GM23248 (cell line): ENCODE measurements at places on chromosomes 3 and 15. TPM values are rescaled to one million over a fixed set of nuclear protein-coding genes. Genes with fewer than 3 reads are reported as not detected.

DNA sequence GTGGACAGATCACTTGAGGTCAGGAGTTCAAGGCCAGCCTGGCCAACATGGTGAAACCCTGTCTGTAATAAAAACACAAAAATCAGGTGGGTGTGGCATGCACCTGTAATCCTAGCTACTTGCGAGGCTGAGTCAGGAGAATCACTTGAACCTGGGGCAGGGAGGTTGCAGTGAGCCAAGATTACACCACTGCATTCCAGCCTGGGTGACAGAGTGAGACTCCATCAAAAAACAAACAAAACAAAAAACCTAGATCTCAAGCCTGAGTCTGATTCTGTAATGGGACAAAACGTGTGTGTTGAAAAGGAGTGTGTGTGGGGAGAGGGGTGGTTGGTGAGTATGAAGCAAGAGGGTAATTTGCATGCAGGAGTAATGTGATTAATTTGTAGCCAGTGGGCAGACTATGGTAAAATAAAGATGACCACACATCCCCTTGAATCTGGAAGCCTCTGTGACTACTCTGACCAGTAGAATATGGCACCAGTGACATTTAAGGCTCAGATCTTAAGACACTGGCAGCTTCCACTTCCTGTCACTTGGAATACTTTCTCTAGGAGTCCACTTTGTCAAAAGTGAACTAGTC, 18.4 kb upstream of the OPA1 start:
- no peak overlapping the region for H3K27ac ChIP-seq
- no peaks in the 10 kb centered on the region for H3K36me3 ChIP-seq
- H3K4me3 ChIP-seq: no peak overlapping the region
- peaks cover 10% of the 10 kb centered on the region for H3K27me3 ChIP-seq
- DNase-seq: no peak

DNA sequence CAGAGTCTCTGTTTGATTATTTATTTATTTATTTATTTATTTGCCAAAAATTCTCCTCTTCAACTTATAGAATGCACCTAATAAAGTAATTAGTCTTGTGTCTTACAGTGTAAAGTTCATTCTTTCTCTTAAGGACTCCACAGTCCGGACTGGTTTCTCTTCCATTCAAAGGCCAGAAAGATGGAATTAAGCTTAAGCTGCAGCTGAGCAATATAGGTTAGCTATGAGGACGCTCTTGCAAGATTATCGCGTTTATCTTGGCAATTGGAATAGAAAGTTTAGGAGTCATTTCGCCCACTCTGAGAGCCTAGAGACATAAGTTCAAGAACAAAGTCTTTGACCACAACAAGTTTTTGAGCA, 15.0 kb downstream of the TAGLN3 start:
- H3K4me3 ChIP-seq: no peak overlapping the region
- no peaks in the 10 kb centered on the region for H3K36me3 ChIP-seq
- H3K4me1 ChIP-seq: peaks cover 3% of the 10 kb centered on the region; the same call in 1 of the 2 replicates
- H3K27me3 ChIP-seq: no peaks in the 10 kb centered on the region
- DNase-seq: no peak

GRCh38 chr3:128804017-128804810, 75.2 kb upstream of the ACAD9 start:
- H3K36me3 ChIP-seq: peaks cover 17% of the 10 kb centered on the region
- peak; percentile 47 for DNase-seq
- no peaks in the 10 kb centered on the region for H3K27me3 ChIP-seq
- H3K4me3 ChIP-seq: peak overlapping the region; percentile 19; the same call in 1 of the 2 replicates
- H3K27ac ChIP-seq: 0 out of 2 replicates have a peak overlapping the region, but pooled peaks have one; percentile 12

DNA sequence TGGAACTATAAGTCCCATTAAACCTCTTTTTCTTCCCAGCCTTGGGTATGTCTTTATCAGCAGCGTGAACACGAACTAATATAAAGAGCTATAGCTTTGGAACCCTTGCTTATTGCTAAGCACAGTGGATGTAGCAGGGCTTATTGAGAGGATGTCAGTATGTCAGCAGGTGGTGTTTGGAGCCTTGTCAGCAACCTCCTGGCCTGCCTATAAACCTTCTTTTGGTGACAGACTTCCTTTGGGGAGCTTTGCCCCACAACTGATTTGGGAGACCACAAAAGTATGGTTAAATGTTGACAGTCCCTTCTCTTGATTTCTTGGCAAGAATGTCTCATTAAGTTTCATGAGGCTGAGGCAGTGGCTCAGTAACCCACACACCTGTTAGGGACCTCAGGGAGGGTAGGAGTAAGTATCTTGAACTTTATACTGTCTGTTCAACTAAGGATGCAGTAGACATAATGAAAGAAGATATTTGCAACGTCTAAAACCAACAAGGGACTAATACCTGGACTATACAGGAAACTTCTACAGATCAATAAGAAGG, 14.8 kb downstream of the CCNDBP1 start:
- peaks cover 10% of the 10 kb centered on the region for H3K36me3 ChIP-seq
- H3K27ac ChIP-seq: no peak overlapping the region
- no peak for DNase-seq
- H3K4me1 ChIP-seq: no peaks in the 10 kb centered on the region

GRCh38 chr15:22265970-22266369, 185.6 kb downstream of the OR4M2 start:
- H3K4me1 ChIP-seq: no peaks in the 10 kb centered on the region
- no peak overlapping the region for H3K4me3 ChIP-seq
- H3K27ac ChIP-seq: no peak overlapping the region
- no peaks in the 10 kb centered on the region for H3K36me3 ChIP-seq
- H3K27me3 ChIP-seq: no peaks in the 10 kb centered on the region

The CFAP91 gene
- not detected in 2 replicates for total RNA-seq

GRCh38 chr3:142866841-142867631, 21.8 kb downstream of the PCOLCE2 start:
- H3K36me3 ChIP-seq: no peaks in the 10 kb centered on the region
- peaks cover 14% of the 10 kb centered on the region for H3K4me1 ChIP-seq
- no peak overlapping the region for H3K4me3 ChIP-seq
- no peaks in the 10 kb centered on the region for H3K27me3 ChIP-seq
- DNase-seq: no peak
